Anterior cingulate cortex (tissue), 58 donors: ENCODE measurements at places on chromosomes 13 and 19.

DNA sequence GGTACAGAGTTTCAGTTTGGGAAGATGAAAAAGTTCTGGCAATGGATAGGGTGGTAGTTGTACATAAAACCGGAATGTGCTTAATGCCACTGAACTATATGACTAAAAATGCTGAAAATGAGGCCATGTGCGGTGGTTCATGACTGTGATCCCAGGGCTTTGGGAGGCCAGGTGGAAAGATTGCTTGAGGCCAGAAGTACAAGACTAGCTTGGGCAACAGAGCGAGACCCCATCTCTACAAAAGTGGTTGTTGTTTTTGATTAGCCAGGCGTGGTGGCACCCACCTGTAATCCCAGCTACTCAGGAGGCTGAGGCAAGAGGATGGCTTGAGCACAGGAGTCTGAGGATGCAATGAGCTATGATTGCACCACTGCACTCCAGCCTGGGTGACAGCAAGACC lies 12.8 kb downstream of the SMAD9 start:
- DNase-seq, result no peak

DNA sequence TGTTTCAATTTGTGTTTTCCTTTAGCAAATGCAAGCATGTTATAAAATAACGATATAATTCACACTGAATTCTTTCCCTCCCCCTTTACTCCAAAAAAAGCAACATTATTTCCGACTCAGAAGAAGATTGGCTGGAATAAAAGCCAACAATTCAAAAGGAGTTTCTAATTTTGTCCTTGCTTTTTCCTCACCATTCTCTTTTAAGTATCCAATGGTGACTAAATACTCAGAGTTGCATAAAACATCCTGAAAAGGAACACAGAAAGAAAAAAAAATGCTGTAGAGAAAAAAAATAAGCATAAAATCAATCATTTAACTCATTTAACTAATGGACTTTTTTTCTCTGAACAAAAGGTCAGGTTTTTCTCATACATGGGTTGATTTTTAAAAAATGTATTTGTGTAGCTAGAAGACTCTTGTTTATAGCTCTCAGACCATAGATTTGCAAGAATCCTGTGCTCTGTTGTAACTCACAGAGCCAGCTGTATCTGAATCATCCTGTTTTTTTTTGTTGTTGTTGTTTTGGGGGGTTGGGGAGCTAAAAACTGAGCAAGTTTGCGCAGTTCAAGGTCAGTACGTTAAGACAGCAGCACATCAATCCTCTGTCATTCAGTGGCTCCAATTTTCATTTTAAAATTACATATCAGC lies 108.1 kb downstream of the PCDH17 start:
- no peak for DNase-seq

- no peak for DNase-seq
Observed at GRCh38 chr13:25581351-25581750, 209.6 kb downstream of the ATP8A2 start.

DNA sequence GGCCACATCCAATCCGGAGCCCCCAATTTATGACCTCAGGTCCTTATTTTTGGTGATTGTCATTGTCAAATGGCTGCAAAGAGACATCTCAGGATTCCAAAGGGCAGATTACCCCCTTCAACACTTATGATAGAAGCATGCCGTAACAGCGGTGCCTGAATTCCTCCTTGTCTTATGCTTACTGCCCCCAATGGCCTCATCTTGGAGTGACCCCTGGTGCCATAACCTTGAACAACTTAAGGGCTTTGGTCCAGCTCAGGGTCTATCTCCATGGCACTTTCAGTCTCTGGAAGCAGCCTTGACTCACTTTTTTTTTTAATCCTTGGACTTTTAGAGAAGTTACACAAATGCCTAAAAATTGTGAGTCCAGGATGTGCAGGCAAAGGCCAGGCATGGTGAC lies 171.6 kb upstream of the ZNF507 start:
- no peak for DNase-seq
